ENCODE measurements at places on chromosomes 13 and 19. TPM values are rescaled to one million over a fixed set of nuclear protein-coding genes. Genes with fewer than 3 reads are reported as not detected.

The NECTIN2 gene
- 176 TPM for total RNA-seq

The SCAMP4 gene
- 65.0 TPM for total RNA-seq

The TMEM161A gene
- total RNA-seq, result 40.9 TPM

The ZNF845 gene
- 17.4 TPM for total RNA-seq

The KCNRG gene
- 0.64 TPM for total RNA-seq

The LAIR2 gene
- not detected for total RNA-seq

The CEACAM3 gene
- not detected for total RNA-seq

The LENG9 gene
- total RNA-seq, result 3.8 TPM

DNA sequence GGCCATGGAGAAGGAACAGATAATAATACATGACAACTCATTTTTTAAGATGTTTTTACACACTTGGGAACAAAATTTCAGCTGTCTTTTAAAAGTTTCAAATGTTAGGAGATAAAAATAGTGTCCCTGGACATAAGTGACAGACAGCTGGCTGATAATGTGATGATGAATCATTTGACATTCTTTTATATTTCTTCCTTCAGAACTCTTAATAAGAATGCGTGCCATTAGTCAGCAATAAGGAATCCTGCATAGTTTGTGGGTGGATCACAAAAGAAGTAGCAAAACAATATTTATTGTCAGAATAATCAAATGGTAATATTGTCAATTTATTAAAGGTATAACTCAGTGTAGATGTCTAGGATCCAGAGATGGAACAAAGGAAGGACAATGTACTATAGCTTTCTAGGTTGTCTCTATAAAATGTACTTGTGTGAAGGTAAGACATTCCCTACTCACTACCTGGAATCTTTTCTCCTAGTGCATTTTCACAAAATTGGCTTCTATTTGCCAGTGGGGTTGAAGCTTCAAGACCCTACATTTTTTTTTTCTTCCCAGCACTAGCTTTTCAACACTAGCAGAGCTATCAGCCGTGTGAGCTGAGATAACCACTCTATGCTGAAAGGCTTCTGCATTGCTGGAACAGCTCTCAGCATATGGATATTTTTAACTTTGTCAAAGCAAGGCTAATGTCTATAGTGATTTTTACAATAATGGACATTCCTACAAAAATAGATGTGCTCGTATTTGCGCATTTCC, 175.6 kb upstream of the SLITRK6 start:
- no peaks in the 10 kb centered on the region for H3K4me1 ChIP-seq
- H3K27me3 ChIP-seq, result no peaks in the 10 kb centered on the region
- DNase-seq, result no peak
- no peak overlapping the region for H3K27ac ChIP-seq
- no peaks in the 10 kb centered on the region for H3K36me3 ChIP-seq

- H3K4me3 ChIP-seq, result no peak overlapping the region
- no peaks in the 10 kb centered on the region for H3K4me1 ChIP-seq
- DNase-seq, result no peak
- H3K36me3 ChIP-seq, result peaks cover 25% of the 10 kb centered on the region
- H3K27me3 ChIP-seq, result no peaks in the 10 kb centered on the region
- no peak overlapping the region for H3K27ac ChIP-seq
Measured at GRCh38 chr19:14476673-14477401, 1.7 kb upstream of the PTGER1 start.

- H3K4me1 ChIP-seq, result peaks cover 4% of the 10 kb centered on the region
- no peak for DNase-seq
- no peak overlapping the region for H3K4me3 ChIP-seq
Measured at GRCh38 chr13:108328848-108329247, 59.3 kb downstream of the TNFSF13B start.

DNA sequence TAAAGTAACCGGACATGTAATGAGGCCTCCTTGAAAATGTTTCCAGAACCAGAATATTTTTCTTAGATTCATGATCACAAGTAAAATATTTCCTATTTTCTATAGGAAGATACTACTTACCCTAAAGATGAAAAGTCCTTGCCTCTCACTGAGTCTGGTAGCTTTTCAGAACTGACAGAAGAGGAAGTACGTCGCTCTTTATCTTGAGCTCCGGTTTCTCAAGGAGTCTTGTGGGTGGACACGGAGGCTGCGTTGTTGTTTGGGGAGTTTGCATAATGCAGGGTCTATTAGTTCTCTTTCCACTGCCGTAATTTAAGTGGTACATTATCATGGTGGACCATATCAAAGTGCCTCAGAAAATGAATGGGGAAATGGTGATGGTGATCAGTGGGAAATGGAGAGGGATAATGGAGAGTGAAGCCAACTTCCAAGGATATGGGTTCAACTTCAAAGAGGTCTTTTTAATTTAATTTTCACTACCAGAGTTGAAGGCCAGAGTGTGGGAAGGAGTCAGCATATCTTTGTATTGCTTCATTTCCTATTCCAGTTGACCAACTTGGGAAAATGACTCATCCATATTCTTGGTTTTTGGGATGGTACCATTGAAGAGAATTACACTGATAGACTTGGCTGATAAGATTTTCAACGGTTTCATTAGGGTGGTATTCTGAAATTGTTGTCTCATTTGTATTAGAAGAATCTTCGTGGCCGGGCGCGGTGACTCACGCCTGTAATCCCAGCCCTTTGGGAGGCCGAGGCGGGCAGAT, 23.4 kb downstream of the MBD3L2B start:
- H3K27me3 ChIP-seq, result no peaks in the 10 kb centered on the region
- H3K27ac ChIP-seq, result no peak overlapping the region
- no peaks in the 10 kb centered on the region for H3K4me1 ChIP-seq
- no peak for DNase-seq
- H3K4me3 ChIP-seq, result no peak overlapping the region
- peaks cover 46% of the 10 kb centered on the region for H3K36me3 ChIP-seq

- DNase-seq, result no peak
- no peaks in the 10 kb centered on the region for H3K4me1 ChIP-seq
- no peak within 1 kb of the TSS for H3K4me3 ChIP-seq
- no peak within 1 kb of the TSS for H3K27ac ChIP-seq
- H3K36me3 ChIP-seq, result no peaks in the 10 kb centered on the region
Measured at GRCh38 chr13:76948149-76948548, at the start of gene ACOD1. TSS of gene ACOD1 (plus strand) at chr13:76948511. CDS start at chr13:76948559, 48 bp downstream.

GRCh38 chr13:33014291-33014690, 1.9 kb upstream of the KL start:
- no peak overlapping the region for H3K4me3 ChIP-seq
- no peaks in the 10 kb centered on the region for H3K36me3 ChIP-seq
- H3K27me3 ChIP-seq, result peaks cover 24% of the 10 kb centered on the region
- H3K4me1 ChIP-seq, result no peaks in the 10 kb centered on the region
- no peak for DNase-seq
